HS-5 (cell line): ENCODE measurements at places on chromosomes 11 and 22.
A peak's percentile ranks its signal among the peaks of the same experiment; 100 is the strongest.

GRCh38 chr11:75565916-75566762 is 4.1 kb downstream of the SERPINH1 start:
- no peak for DNase-seq

DNA sequence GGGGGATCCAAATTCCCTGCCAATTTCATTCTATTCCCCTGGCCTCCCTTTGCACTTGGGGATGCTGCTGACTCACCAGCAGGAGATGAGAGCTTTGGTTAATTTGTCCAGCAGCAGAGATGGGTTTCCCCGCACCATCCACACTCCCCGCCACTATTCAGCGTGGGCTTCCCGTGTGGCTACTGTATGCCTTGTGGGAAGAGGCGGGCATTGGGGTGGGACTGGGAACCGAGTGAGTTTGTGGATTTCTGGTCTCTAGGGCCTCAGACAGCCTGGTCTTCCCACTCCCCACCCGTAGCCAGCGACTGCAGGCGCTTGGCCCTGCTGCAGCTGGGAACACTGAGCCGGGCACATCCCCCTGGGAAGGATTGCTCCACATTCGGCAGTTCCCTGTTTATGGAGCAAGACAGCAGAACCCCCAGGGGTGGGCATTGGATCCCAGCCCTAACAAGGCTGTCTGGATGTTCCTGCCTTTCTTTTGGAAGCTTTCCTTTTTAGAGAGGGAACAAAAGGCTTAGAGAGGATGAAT is 23.4 kb downstream of the KIAA1671 start:
- no peak for DNase-seq

- DNase-seq: no peak
Measured at GRCh38 chr22:46293577-46294260, 3.0 kb upstream of the GTSE1 start.

GRCh38 chr11:63770763-63771162 is 2.2 kb upstream of the ZFTA start:
- no peak for DNase-seq

DNA sequence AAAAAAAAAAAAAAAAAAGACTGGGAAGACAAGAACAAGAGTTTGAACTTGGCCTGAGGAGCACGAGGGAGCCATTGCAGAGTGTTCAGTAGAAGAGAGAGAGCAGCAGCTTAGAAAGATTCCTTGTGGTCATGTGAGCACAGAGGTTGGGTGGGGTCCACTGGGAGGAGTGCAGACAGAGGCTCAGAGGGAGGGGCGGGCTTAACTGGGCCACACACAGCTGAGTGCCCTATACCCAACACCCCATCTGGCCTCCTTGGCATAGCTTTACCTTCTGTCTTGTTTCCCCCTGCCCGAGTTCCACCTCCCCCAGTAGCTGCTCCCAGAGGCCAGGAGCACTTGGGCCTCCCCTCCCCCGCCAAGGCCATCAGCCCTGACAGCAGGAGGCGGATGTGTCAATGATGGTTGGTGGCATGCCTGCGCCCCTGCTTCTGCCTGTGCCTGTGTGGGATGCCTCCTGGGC is 12.1 kb downstream of the C11orf86 start:
- DNase-seq: no peak

GRCh38 chr22:46159777-46160176 is 9.5 kb downstream of the PPARA start:
- no peak for DNase-seq

- DNase-seq: no peak
Measured at GRCh38 chr11:46018651-46019050, 96.2 kb downstream of the LARGE2 start.

DNA sequence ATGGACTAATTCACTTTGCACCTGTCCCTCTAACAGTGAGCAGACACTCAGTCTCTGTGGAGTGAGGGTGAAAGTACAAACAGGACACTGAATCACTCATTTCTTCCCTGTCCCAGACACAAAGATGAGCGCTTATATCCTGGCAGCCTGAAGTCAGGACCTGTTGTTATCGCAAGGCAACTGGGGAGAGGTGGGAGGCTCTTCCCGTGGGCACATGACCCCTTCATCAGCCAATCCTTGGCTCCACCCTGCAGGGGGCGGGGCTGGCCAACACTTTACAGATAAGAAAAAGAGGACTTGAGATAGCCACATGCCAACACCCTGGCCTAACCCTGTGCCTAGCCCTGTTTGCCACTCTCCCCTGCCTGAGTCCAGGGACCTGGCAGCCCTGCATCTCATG is 29.5 kb upstream of the TESMIN start:
- no peak for DNase-seq

GRCh38 chr11:7427733-7428132 is 57.6 kb upstream of the OLFML1 start:
- no peak for DNase-seq

DNA sequence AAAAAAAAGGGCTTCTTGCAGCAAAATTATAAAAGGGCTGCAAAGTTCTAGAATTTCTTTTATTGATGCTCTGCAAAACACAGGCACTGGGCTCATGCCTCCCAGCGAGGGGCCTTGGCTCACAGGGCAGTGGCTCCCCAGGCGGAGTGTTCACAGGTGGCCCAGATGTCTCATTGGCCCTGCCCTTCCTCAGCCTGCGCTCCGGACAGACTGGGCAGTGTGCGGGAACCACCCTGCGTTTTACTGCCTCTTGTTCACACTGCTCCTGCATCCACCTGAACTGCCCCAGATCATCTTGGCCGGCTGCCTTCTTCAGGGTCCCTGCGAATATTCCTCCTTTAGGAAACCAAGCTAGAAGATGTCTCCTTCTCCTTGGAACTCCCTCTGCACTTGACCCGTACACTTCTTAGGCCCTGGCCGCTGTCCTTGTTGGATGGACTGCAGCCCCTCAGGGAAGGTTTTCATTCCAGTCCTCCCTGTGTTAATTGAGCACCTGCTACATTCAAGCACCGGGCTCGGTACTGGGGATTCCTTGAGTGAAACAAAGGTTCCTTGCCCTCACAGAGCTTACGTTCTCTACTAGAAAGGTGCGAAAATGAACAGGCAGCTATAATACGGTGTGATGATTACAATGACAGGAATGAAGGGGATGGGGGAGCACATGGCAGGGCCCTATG is 4.5 kb downstream of the TUBA8 start:
- DNase-seq: no peak

DNA sequence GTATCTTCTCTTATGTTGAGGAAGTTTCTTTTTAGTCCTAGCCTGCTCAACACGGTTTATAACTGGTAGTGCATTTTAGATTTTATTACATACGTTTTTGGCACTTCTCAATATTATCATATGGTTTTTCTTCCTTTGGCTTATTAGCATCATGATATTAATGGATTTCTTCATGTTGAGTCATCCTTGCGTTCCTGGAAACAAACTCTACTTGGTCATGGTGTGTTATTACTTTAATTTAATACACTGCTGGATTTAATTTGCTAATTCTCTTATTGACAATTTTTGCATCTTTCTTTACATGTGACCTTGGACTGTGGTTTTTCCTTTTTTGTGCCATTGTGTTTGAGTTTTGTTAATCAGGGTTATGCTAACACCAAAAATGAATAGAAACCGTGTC is 20.5 kb downstream of the IGF2 start:
- no peak for DNase-seq

DNA sequence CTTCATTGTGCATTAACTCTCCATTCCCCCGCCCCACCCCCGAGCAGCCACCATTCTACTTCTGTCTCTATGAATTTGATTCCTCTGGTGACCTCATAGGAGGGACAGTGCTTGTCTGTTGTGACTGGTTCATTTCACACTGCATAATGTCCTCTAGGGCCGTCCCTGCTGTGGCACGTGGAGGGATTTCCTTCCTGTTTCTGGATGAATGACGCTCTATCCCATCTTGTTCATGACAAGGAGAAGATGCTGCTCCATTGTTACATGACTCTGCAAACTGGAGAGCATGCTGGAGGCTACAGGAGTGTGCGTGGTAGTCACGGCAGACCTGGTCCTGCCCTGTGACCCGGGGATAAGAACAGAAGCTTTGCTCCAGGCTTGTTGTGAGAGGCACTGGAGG is 61.3 kb downstream of the RTL6 start:
- no peak for DNase-seq

- peak; percentile 32 for DNase-seq
Measured at GRCh38 chr11:124315052-124315451, 1.3 kb upstream of the OR8D1 start.

DNA sequence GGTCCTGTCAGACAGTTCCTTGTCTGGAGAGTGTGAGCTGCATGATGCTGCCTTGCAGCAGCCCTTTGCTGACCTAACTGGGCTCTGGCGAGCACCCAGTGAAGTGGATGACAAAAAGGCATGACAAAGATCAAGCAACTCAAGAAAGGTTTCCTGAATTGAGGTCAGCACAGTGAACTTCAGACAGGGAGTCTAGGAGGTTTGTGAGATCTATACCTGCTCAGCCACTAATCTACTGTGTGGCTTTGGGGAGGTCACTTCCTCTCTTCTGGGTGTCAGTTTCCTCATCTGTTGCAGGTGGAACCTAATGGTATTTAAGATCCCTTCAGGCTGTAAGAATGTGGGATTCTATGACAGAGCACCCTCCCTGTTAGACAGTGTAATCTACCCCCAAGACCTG is 213.9 kb upstream of the NARS2 start:
- DNase-seq: no peak

GRCh38 chr11:28900427-28900826 is 792.2 kb downstream of the METTL15 start:
- DNase-seq: no peak

- DNase-seq: no peak
Measured at GRCh38 chr22:29003975-29004646, 57.5 kb downstream of the C22orf31 start.

DNA sequence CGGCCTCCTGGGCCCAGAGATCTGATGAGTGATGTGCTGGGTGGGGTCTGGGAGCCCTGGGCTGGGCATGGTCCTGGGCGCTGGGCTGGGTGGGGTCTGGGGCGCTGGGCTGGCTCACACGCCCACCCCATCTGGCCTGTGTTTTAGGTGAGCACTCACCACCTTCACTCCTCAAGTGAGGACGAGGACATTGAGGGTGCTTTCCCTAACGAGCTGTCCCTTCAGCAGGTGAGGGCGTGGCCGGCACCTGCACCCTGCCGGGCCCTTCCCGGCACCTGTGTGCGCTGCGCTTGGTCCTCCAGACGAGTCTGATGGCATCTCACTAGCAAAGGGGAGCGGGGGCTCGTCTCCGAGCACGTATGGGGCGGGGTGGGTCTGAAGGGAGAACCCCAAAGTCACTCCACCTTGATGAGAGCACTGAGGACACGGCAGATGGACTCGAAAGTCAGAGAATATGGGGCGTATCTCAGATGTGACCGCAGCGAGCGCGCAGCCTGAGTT is 37.9 kb downstream of the SBF1 start:
- DNase-seq: no peak

DNA sequence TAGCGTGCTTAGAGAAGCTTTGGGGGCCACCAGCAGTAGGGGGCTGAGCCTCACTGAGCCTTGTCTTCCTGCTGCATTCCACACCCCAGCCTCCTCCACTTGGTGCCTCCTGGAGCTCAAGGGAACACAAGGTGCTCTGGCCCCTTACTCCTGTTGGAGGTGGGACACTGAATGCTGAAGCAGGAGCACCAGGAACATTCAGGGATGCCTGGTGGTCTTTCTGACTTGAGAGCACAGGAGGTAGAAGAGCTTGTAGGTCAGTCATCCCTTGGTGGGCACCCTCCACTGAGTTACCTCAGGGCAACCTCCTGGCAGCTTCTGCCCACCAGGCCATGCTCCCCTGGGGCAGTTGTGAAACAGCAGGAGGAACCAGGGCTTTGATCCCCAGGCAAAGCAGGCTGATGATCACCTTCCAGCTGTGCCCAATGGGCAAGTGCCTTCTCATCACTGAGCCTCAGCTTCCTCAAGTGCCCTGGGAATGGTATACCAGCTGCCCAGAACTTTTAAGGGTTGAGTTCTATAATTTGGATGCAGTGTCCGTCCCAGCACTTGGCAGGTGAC is 50.1 kb downstream of the CABIN1 start:
- no peak for DNase-seq

DNA sequence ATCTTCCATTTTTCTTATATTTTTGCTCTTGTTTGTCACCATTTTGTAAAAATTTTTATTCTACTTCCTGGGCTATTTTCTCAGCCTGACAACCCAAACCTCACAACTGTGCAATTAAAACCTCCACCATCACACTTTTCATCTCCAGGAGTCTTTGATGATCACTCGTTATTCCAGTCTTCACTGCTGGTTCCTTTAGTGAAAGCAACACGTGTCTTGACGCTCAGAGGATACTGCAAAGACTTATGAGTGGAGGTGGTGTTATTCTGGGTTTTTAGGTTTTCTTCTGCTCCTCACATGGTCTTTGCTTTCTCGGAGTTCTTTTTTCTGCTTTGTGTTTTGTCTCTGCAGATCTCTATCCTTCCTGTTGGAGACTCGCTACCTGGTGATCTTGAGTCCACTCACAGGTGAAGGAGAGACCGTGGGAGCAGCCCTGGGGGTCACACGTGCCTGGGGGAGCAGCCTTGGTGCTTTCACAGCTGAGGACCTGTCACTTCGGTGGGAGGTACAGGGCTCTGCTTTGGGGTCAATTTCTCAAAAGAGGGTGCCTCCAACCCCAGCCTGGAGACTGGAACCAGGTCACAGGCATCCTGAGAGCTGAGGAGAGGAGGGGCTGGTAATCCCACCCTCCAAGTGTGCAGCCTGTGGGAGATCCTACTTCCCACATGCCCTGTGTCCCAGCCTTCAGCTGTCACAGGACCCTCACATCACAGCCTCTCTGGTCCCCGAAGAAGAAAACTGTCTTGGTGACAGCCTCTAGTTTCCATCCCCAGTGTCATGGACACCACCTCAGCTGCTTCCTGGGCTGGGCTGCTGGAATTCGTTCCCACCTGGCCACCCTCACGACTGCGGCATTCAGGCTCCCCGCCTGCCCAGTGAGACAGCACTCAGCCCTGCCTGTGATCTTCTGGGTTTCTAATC is 11.0 kb downstream of the SULT4A1 start:
- DNase-seq: no peak
